Omental fat pad (tissue), 4 donors: ENCODE measurements at places on chromosomes 5 and 9.

GRCh38 chr9:11735391-11735790 lies 957.8 kb upstream of the TYRP1 start:
- no peak for DNase-seq

GRCh38 chr9:121865060-121865459 lies 213.6 kb downstream of the DAB2IP start:
- no peak for DNase-seq

GRCh38 chr5:14667770-14668169 lies 3.3 kb downstream of the OTULIN start:
- no peak for DNase-seq

GRCh38 chr5:2066373-2066772 lies 183.6 kb upstream of the IRX4 start:
- no peak for DNase-seq

GRCh38 chr9:87661241-87661640 lies 64.7 kb upstream of the CTSL start:
- no peak for DNase-seq

- no peak for DNase-seq
Observed at GRCh38 chr5:79990205-79990597, 861 bp downstream of the MTX3 start.

- DNase-seq, result no peak
Observed at GRCh38 chr5:35354751-35355150, 124.5 kb upstream of the PRLR start.

- DNase-seq, result no peak
Observed at GRCh38 chr5:134772461-134773125, 14.0 kb downstream of the DDX46 start.

GRCh38 chr9:26457151-26457550 lies 435.5 kb downstream of the CAAP1 start:
- DNase-seq, result no peak

GRCh38 chr5:140718266-140718592 lies 18.0 kb downstream of the ZMAT2 start:
- no peak for DNase-seq

- DNase-seq, result no peak
Observed at GRCh38 chr5:43068037-43068436, 27.9 kb upstream of the ANXA2R start.

GRCh38 chr9:4517274-4517673 lies 27.0 kb downstream of the SLC1A1 start:
- DNase-seq, result no peak

DNA sequence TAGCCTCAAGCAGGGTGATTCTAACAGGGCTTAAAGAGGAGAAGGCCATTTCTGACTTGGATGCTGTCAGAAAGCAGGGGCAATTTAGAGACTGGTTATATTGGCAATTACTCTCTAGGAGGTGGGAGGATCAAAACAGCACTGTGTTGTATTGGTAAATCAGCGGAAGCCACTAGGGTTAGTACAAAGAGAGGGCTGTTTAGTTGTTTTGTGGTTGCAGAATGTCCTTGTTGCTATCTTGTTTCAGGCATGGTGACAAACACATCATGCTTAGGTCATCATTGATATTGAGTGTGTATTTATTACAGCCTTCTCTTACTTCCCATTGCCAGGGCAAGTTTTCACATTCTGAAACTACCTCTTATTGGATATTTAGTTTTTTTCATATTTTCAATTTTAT lies 165.3 kb downstream of the TAF11L14 start:
- no peak for DNase-seq

DNA sequence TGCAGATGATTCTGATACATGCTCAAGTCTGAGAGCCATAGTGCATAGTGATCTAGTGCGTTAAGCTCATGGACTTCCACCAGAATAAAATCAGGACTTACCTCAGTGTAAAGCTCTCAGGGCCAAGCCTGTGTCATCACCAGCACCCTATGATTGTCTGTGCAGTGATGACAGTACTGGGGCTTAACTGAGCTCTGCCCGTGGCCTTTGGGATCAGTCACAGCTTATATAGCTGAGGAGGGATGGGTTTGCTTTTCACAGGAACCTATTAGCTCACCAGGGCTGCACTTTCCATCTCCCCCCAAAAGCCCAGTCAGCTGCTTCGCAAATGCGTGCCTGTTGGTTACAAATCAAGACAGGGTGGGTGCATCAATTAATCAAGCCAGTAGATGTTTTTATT lies 246.9 kb downstream of the NR3C1 start:
- DNase-seq, result no peak

DNA sequence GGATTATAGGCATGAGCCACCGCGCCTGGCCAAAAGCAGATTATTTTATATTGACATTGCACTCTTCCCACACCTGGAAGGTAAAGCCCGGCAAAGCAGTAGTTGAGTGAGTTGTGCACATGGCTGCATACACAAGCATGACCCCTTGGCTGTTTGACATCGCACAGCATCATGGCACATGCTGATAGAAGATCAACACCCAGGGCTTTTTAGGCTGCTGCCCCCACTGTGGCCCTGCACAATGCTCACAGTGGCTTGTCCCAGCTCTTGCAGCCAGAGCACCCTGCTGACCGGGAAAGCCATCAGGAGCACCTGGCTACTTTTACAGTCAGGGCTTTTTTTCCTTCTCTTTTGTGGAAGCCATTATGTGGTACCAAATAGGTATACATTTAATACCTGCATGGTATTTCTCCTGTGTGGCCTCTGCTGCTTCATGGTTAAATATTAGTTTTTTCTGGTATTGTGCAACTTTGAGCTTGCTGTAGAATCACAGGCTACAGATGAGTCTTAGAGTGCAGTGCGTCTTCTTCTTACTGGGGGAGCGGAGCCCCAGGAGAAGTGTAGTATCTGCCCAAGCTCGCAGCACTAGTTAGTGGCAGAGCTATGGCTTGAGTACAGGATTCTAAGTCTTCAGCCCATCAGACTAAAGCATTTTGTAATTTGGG lies 264.5 kb downstream of the AOPEP start:
- DNase-seq, result no peak

DNA sequence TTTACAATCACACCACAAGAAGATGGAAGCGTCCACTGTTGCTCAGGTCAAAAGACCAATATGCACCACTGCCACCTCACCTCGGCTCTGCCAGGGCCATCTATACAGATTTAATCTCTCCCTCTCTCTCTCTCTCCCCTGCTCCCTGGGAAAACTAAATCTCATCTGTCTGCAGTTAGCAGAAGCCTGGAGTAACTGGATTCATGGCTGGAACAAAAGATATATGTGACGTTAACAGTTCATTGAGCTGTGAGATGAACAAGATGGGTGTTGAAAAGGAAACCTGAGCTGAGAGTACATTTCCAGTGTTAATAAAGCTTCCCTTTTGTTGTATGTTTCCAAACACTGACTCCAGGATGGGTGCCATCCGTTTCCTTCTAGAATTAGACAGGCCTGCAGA lies 369.7 kb downstream of the CDK5RAP2 start:
- no peak for DNase-seq

GRCh38 chr5:82332064-82332855 lies 54.1 kb upstream of the RPS23 start:
- DNase-seq, result no peak

- no peak for DNase-seq
Observed at GRCh38 chr9:131594906-131595665, 49.8 kb downstream of the PRRT1B start.

DNA sequence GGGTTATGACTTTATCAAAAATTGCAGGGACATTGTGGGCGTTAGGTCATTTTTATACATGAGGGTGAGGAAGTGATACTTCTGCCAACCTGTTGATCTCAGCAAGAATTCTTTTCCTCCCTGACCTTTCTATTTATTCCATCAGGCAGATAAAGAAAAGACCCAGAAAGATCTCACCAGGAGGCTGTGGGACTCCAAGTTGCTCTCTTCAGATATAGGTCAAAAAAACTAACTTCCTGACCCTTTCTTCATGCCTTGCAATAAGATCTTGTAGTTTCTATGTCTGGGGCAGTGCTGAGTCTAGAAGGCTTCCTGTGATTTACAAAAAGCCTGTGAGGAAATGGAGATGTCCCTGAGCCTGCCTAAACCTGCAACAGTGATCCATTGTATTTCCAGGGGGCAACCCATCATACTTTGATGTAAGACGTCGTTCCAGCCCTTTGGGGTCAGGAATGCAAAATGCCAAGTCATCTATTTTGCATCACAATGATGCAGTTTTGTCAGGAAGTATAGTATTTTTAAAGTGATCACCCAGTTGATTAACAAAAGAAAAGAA lies 22.0 kb upstream of the PIK3R1 start:
- DNase-seq, result no peak

DNA sequence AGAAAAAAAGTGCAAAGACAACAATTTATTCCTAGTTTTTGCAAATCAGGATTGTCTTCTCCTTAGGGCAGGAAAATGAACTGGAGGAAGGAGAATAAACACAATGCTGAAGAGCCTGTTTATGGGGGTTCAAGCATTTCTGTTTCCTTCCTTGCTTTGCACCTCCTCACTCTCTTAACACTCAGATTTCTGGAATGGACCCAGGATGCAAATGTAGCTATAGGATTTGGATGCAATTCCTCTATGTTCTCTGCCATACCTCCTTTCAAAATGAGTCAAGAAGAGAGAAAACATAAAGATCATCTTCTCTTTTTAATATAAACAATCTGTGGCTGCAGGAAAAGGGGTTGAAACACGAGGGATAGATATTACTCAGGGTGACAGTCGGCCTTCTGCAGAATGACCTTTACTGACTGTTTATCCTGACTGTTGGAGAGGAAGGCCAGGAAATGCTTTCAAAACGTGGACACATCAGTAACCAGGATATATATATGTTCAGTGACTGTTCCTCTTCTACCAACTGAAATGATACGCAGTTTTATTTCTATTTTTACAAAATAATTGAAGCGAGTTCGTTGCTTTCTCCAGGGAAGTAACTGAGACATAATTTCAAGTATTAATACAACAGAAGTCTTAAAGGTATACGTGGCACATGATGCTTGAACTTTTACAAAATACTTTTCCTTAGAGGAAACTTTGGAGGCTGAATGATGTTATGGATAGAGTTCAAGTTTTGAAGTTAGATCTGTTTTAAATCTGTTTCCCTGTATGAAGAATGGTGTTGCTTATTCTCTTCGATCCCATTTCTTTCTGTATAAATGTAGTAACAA lies 44.4 kb downstream of the ACTBL2 start:
- no peak for DNase-seq

- no peak for DNase-seq
Observed at GRCh38 chr9:125646621-125647100, 60.3 kb downstream of the MAPKAP1 start.

DNA sequence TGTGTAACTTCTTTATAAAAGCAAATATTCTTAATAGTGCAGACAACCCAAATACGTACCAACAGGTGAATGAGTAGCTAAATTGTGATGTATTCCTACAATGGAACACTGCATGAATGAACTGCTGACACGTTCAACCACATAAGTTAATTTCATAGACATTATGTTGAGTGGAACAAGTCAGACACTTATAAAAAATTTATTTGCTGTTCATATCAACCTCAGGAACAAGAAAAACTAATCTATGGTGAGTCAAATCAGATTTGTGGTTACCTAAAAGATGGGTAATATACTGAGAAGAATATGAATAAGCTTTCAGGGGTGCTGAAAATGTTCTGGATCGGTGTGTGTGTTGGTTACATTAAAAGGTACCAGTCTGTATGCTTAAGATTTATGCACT lies 35.7 kb downstream of the INVS start:
- no peak for DNase-seq

DNA sequence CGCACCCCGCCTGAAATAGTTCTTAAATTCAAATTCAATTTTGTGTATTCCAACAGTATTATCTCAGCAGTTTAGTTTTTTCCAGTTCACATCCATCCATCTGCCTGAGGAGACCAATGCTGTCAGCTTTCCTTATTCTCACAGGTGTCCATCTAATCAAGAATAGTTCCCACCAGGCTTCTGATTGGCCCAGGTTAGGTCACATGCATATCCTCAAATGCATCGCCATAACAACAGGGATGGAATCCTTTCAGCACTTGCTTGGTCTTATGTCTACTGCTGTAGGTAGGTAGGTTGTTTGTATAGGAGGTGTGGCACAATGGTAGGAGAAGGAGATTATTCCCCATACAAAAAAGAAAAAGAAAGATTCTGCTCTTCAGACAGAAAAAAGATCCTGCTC lies 91.2 kb downstream of the UBE2R2 start:
- DNase-seq, result no peak

DNA sequence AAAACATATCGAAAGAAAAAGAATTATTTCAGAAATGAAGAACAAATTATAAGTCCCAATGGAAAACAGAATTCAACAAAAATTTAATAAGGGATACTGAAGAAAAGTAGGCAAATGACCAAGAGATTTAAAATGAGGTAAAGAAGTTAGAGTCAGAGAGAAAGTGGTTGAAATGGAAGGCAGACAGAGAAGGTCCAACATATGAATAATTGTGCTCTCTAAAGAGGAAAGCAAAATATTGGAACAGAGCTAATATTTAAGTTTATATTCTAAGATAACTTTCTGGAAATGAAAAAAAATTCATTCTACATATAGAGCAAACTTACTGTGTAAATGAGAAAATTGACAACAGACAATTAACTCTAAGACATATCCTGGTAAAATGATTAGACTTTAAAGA lies 94.1 kb downstream of the PTCH1 start:
- DNase-seq, result no peak

- no peak for DNase-seq
Observed at GRCh38 chr5:144711172-144711571, 540.5 kb downstream of the KCTD16 start.

DNA sequence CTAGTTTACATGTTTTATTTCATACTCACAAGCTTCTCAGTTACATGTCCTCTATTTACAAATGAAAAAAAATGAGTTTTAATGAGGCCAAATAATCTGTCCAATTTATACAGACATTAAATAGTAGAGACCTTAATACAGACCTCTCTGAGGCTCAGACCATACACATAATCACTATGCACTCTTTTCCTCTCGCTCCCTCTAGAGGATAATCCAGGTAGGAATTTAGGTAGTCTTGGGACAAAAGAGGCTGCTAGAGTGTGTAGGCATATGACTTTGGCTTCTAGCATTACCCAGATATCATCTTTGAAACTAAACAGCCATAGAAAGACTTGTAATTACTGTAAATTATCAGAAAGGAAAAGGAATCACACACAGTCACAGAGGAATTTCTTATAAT lies 444.7 kb downstream of the HINT1 start:
- no peak for DNase-seq

DNA sequence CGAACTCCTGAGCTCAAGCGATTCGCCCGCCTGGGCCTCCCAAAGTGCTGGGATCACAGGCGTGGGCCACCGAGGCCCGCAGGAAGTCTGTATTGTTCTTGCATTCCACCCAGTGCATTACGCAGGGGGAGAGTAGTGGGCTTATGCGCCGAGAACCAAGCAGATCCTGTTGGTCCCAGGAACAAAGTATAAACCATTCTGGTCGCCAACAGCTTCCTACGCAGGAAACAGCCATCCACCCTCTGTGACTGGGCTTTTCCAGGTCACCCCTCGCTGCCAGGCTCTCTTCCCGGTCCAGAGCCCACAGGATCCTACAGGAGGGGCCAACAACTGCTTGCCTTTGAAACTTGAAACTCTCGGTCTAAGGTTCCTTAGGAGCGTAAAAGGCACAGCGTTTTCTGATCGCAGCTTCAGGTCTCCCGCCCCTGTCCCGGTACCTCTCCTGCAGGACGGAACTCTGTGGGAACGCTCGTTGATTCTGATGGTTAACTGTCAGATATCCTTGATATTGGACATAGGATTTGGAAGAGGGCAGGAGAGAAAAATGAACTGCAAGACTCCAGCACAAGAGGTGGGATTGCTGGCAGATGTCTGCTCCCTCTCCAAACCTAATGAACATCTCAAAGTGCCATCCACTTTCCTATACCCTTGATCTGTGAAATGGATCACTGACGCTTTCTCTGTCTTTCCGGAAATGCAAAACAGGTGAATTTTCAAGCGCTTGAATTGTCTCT lies 4.2 kb upstream of the ANXA2R start:
- no peak for DNase-seq

GRCh38 chr5:161023551-161023950 lies 171.5 kb upstream of the ATP10B start:
- no peak for DNase-seq
